Keratinocyte (primary cell): ENCODE measurements at places on chromosomes 6 and 20. TPM values are rescaled to one million over a fixed set of nuclear protein-coding genes. Genes with fewer than 3 reads are reported as not detected.

DNA sequence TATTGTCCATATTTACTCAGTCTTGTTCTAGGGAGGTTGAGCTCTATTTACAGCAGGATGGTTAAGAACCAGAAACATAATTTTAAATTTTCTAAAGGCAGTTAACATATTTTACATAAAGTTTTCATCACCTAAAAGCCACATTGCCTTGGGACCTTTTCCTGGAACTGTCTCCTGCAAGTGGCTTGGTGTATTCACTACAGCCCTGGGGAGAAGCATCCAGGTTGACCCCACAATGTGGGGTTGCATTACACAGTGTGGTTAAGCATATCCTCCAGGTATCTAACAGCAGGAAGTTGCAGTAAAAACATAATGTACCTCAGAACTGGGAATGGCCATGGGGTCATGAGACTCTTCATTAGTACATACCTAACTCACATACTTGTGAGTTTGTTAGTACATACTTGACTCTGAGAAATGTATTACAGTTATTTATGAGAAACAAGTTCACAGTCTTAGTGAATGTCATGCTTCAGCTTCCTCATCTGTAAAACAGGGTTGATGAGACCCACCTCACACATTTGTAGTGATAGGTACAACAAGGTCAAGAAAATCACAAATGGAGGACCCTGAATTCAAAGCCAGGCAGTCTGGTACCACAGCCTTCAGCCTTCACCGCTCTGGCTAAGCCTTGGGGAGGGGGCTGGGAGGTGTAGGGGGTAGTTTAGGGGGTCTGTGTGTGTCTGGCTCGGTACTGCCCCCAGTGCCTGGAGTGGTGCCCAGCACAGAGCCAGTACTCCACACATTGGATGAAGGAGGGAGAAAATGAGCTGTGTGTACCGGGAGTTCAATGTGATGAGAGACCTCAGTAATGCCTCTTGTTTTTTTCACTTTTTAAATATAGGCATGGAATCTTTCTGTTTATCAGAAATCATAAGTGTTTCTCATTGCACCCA is 52.9 kb downstream of the KAT14 start:
- no peak for DNase-seq

GRCh38 chr6:122033564-122034181 is 365.8 kb upstream of the HSF2 start:
- peak; percentile 40 for DNase-seq

DNA sequence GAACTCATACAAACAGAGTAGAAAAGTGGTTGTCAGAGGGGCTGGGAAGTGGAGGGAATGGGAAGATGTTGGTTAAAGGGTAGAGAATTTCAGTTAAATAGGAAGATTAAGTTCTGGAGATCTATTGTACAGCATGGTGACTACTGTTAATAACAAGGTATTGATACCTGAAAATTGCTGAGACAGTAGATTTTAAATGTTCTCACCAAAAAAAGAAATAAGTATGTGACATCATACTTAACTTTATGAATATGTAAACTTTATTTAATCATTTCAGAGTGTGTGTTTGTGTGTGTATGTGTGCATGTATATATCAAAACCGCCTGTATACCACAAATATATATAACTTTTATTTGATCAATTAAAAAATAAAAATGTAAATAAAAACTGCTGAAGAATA is 896.4 kb downstream of the TFAP2A start:
- DNase-seq: no peak

GRCh38 chr6:158475344-158476302 is 84.3 kb upstream of the TMEM181 start:
- DNase-seq: no peak

GRCh38 chr6:74871757-74872156 is 334.1 kb downstream of the COL12A1 start:
- no peak for DNase-seq

- DNase-seq: no peak
These were observed 7.4 kb downstream of the SLC52A3 start for GRCh38 chr20:760751-761417.

DNA sequence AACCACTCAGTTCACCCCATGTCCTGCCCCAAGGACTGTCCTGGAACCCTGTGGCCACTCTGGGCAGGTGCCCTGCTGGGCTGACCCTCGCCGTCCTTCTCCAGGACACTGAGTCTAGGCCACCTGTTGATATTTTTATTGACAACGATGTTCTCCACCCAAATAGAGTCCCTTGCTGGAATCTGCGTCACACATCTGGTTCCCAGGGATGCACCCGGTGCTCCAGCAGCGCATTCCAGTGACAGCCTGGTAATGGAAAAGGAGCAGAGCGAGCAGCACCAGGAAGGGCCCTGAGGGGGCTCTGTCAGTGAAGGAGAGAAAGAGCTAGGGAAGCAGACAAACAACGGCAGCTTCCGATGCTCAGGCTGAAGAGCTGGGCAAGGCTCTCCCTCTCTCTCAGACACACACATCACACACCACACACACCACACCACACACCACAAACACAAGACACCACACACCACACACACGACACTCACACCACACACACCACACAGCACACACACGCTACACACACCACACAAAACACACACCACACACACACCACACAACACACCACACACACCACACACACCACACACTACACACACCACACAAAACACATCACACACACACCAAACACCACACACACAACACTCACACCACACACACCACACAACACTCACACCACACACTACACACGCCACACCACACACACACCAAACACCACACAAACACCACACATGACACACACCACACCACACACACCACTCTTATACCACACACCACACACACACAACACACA is 117.9 kb upstream of the THBS2 start:
- no peak for DNase-seq

GRCh38 chr6:99225172-99225571 is 124.3 kb downstream of the FAXC start:
- DNase-seq: no peak

DNA sequence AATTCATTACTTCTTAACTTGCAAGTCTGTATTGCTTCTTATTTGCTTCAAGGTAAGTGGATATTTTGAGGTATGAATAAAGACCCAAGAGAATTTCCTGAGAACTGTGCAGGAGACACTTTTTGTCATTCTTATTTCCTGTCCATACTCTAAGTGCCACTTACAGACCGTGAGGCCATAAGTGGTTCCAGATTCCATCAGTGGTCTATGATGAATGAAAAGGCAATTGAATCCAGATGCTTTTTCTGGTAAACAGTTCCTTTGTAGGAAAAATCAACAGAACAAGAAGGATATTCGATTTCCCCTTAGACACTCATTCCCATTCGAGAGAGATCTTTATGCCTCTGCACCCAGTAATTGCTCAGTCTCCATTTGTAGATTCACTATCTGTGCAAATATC is 58.3 kb upstream of the PDE10A start:
- no peak for DNase-seq

DNA sequence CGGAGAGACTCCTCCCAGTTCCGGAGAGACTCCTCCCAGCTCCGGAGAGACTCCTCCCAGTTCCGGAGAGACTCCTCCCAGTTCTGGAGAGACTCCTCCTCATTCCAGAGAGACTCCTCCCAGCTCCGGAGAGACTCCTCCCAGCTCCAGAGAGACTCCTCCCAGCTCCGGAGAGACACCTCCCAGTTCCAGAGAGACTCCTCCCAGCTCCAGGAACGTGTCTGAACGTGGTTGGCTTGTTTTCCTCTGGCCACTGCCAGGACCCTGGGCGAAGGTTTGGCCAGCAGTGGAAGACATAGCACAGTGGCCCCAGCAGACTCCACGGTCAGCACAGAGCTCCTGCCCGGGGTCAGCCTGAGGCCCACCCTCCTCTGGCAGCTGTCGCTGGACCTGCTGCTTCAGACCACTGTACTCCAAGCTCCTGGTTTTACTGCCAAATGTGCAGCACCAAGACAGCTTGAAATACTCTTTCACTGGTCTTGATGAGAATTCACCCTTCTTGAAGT is 122.3 kb upstream of the AFDN start:
- no peak for DNase-seq

GRCh38 chr6:168611691-168612090 is 170.7 kb downstream of the SMOC2 start:
- no peak for DNase-seq

GRCh38 chr6:36999061-36999750 is 6.2 kb upstream of the FGD2 start:
- no peak for DNase-seq

DNA sequence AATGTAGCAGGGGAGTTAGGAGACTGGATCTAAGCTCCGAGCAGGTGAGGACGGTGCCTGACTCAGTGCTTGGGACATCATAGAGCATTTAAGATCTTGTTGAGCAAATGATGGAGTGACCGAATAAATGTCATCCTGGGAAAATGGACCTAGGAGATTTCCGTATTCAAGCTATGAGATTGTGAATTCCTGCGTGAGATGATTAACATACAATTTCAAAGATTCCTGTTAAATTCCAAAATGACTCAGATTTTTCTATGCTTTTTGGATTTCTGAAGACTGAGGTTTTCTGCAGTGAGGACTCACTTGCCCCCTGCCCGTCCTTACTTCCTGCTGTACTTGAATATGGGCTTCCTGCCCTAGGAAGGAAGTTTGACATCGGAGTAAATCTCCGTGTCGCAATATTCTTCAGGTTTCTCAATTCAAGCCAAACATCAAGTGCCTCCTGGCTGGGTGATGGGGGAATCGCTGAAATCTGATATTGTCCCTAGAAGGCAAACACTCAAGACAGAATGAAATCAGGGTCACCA is 5.2 kb downstream of the SYTL3 start:
- no peak for DNase-seq

DNA sequence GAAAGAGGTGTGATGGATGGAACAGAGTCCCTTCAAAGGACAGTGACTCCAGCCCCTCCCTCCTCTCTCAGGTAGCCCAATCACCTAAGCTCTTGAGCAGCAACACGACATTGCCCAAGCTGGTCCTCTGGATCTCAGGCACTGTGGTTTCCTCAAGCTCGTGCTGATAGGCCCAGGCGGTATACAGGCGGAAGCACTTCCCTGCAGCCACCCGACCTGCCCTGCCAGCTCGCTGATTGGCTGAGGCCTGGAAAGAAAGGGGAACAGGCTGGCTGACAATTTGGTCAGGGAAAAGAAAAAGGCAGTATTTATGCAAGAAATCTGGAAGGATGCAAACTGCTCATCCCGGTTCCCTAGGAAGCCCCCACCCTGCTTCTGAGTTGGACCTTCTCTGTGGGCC is 9.6 kb downstream of the C6orf136 start:
- DNase-seq: no peak

DNA sequence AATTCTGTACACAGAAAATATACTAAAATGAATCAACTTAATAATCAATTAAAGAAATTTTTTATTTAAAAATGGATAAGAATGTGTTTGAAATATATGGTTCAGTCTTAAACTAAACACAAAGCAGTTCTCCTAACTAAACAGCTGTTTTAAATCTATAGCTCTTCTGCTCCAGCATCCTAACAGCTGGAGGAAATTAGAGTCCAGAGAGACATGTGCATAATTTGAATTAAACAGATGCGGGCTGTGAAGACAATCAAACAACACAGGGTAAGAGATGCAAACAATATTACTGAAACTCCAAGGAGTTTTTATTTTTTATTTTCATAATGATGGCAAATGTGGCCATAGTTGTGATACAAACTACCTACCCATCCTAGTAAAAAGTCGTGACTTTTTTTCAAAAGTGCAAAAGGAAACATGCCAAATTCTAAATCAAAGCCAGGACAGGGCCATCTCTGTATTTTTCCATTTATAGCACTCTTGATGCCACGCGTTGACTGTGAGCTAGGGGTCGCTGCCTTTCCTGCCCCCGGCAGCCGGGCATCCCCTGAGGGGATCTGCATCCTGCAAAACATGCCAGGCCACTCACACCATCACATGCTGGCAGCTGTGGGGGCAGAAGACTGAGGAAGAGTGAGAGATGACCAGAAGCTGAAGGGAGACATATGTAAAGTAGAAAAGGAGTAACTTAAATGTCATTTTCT is 310.6 kb downstream of the PRKN start:
- DNase-seq: no peak

- no peak for DNase-seq
These were observed 108.9 kb upstream of the SNX9 start for GRCh38 chr6:157714153-157714490.

DNA sequence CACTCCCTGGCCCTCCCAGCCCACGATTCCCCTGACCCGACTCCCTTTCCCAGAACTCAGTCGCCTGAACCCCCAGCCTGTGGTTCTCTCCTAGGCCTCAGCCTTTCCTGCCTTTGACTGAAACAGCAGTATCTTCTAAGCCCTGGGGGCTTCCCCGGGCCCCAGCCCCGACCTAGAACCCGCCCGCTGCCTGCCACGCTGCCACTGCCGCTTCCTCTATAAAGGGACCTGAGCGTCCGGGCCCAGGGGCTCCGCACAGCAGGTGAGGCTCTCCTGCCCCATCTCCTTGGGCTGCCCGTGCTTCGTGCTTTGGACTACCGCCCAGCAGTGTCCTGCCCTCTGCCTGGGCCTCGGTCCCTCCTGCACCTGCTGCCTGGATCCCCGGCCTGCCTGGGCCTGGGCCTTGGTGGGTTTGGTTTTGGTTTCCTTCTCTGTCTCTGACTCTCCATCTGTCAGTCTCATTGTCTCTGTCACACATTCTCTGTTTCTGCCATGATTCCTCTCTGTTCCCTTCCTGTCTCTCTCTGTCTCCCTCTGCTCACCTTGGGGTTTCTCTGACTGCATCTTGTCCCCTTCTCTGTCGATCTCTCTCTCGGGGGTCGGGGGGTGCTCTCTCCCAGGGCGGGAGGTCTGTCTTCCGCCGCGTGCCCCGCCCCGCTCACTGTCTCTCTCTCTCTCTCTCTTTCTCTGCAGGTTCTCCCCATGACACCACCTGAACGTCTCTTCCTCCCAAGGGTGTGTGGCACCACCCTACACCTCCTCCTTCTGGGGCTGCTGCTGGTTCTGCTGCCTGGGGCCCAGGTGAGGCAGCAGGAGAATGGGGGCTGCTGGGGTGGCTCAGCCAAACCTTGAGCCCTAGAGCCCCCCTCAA is at the start of gene LTA:
Gene LTA, plus strand, starts transcription at position 249 of the 871 bp plus-strand sequence. Its CDS starts 454 bp downstream, at position 703.
- DNase-seq: no peak

DNA sequence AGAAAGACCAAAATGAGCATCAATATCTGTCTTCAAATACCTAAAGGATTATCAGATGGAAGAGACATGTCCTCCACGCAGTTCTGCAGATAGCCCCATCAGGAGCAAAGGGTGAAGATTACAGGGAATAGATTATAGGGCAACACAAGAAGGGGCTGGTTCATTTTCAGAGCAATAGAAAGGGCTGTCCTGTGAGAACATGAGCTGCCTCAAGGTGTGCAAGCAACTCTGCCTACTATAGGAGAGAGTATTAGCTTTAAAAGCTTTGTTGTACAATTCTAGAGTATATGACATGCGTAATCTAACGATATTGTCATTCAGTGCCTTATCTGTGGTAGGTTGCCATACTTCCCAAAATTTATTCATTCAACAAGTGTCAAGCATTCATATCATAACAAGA is 112.7 kb downstream of the NRSN1 start:
- DNase-seq: no peak

- no peak for DNase-seq
These were observed 15.9 kb upstream of the FYN start for GRCh38 chr6:111888928-111889695.

- DNase-seq: peak; percentile 86
These were observed 184.7 kb downstream of the CDH4 start for GRCh38 chr20:61436667-61437279.

The ABHD16B gene
- polyA plus RNA-seq: not detected in 3 replicates

The CNPY3 gene
- polyA plus RNA-seq: 15.8 to 30.9 TPM (median 19.7 TPM) in 3 replicates

The GPR6 gene
- polyA plus RNA-seq: not detected in 3 replicates

The TAAR6 gene
- not detected in 3 replicates for polyA plus RNA-seq

The MPIG6B gene
- polyA plus RNA-seq: 0.06 to 0.21 TPM (median 0.10 TPM) in 3 replicates

The OPRM1 gene
- polyA plus RNA-seq: not detected in 3 replicates

The CRISP3 gene
- polyA plus RNA-seq: 0.02 to 0.04 TPM in 2 of 3 replicates, not detected in the other

The GNMT gene
- 0.08 to 0.10 TPM in 2 of 3 replicates, not detected in the other for polyA plus RNA-seq

The APCDD1L gene
- polyA plus RNA-seq: 0.62 to 3.7 TPM (median 0.67 TPM) in 3 replicates

The MYMX gene
- 0.09 TPM in 1 of 3 replicates, not detected in the others for polyA plus RNA-seq

The PRICKLE4 gene
- 0.13 to 0.61 TPM (median 0.32 TPM) in 3 replicates for polyA plus RNA-seq
